Bronchial epithelial cell (primary cell): ENCODE measurements at places on chromosomes 4 and X. TPM values are rescaled to one million over a fixed set of nuclear protein-coding genes. Genes with fewer than 3 reads are reported as not detected.

Gene MSL3
- total RNA-seq: 14.5 and 19.1 TPM in 2 replicates

- DNase-seq: no peak
These were observed 66.7 kb upstream of the MTNR1A start for GRCh38 chr4:186621959-186622553.

DNA sequence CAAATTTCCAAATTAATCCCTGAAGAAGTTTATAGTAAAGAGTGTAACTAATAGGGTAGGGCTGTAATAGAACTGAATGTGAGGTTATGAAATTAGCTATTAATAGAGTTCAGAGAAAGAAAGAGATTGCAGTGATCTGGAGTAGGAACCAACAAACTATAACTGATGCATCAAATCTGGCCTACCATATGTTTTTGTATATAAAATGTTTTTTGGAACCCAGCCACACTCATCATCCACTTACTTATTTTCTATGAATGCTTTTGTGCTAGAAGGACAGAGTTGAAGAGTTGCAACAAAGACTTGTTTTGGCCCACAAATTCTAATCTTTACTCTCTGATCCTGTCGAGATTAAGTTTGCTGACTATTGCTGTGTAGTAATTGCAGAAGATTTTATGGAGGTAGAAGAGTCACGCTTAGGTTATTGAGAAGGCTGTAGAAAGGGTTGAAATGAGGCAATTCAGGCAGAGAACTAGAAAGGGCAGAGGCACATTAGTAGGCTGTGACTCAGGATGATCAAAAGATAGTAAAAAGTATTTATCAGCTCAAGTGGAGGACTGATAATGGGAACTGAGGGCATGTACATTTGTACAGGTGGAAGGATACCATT lies 298.7 kb upstream of the EMCN start:
- DNase-seq: peak; percentile 10

- DNase-seq: peak; percentile 19
These were observed 129.6 kb upstream of the MED14 start for GRCh38 chrX:40864972-40865371.

GRCh38 chrX:151085207-151085606 lies 91.2 kb upstream of the GPR50 start:
- no peak for DNase-seq

DNA sequence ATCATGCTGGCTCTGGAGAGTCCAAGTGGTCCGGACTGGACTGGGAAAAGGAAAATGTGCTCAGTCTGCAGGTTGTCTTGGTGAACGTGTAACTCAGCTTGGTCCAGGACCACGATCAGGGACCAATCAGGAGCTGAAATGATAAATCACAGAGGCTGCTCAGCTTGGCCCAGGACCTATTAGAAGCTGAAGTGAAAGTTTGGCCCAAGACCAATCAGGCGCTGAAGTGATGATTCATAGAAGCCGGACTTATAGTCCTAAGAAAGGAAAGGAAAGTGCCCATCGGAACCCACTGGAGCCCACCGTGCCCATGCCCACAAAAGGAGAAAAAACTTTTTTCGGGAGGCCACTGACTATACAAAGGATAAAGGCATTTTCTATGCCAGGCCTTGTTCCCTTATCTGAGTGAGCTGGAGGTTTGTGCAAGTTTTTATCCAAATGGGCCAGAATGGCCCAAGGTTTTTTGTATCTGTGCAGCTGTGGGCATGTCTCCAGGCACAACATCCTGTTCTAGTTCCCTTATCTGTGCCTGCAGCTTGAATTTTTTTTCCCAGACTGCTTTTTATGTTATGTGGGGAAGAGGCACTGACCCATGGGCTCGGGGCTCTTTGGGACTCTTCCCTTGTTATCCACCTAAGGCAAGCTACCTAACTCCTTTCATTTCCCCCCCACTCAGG lies 194.4 kb downstream of the FAM133A start:
- DNase-seq: no peak

Gene TMSB15A
- not detected in 2 replicates for total RNA-seq

Gene AKAP17A
- 22.6 and 27.1 TPM in 2 replicates for total RNA-seq

GRCh38 chr4:138428611-138429010 lies 186.5 kb upstream of the SLC7A11 start:
- DNase-seq: no peak

GRCh38 chr4:25702848-25703247 lies 47.2 kb downstream of the SLC34A2 start:
- no peak for DNase-seq

- DNase-seq: peak; percentile 53
These were observed 36.0 kb upstream of the CD99L2 start for GRCh38 chrX:150934453-150934852.

Gene IL13RA2
- 15.4 and 17.1 TPM in 2 replicates for total RNA-seq
